Stimulated activated CD4-positive, alpha-beta T cell treated with anti-CD3 and anti-CD28 coated beads, Interleukin-1b, Interleukin-23, amount 100 ng/mL, for 24 hours (primary cell): ENCODE measurements at places on chromosomes 16 and 17.
A peak's percentile ranks its signal among the peaks of the same experiment; 100 is the strongest.

GRCh38 chr16:83714286-83714685 lies 93.5 kb upstream of the HSBP1 start:
- DNase-seq: no peak

DNA sequence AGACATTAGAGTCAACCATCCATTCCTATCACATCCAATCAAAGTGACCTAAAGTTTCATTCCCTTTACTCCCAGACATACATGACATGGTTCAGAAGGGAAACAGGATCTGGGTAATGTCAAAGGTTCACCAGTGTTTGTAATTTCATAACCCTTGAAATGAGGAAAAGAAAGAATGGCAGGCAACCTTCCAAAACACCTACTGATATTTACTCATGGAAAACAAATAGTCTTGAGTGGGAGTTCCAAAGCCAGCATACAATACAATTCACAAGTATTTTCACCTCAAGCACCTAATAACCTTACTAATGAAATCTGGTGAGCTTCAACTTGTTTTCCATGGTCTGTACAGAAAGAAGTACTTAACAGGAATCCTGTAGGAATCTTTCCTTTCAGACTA lies 72.5 kb upstream of the AXIN2 start:
- no peak for DNase-seq

DNA sequence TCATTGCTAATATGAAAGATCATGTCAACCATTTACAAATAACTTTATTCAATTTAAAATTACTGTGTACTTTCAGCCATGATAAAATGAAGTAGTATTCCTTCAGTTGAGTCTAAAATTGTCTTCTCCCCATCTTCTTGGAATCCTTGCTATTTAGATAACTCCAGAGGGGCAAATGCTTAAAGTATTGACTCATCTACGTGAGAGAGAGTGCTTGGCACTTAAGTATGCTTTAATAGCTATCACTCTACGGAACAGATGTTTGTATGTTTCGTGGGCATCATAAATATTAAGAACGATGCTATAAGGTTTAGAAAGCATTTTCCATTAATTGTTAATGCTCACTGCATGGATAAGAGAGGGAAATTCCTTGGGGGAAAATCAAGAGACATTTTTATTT lies 69.3 kb upstream of the MED13 start:
- no peak for DNase-seq

GRCh38 chr16:70407811-70408274 lies 31.1 kb downstream of the ST3GAL2 start:
- no peak for DNase-seq

GRCh38 chr16:19713697-19714096 lies 4.3 kb downstream of the KNOP1 start:
- DNase-seq: no peak

GRCh38 chr16:85357924-85358505 lies 245.7 kb upstream of the CIBAR2 start:
- DNase-seq: no peak

- no peak for DNase-seq
Observed at GRCh38 chr16:87593710-87594258, 8.5 kb upstream of the JPH3 start.

DNA sequence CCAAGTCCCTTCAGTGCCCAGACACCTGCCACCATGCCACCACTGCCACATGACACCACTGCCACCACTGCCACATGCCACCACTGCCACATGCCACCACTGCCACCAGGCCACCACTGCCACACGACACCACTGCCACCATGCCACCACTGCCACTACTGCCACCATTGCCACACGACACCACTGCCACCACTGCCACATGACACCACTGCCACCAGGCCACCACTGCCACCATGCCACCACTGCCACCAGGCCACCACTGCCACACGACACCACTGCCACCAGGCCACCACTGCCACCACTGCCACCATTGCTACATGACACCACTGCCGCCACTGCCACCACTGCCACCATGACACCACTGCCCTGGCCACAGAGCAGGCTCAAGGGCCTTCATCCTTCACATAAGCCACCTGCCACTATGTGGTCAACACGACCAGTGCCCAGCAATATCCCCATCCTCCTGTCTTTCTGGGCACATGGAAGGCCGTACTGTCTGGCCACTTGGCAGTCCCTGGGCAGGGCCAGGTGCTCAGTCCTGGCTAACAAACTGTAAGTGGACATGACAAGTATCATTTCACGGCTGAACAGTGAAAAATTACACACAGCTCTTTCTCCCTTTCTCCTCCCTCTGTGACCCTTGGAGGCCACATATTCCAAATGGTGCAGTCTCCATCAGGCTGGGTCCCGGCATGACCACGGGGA lies 33.1 kb downstream of the ABR start:
- no peak for DNase-seq

DNA sequence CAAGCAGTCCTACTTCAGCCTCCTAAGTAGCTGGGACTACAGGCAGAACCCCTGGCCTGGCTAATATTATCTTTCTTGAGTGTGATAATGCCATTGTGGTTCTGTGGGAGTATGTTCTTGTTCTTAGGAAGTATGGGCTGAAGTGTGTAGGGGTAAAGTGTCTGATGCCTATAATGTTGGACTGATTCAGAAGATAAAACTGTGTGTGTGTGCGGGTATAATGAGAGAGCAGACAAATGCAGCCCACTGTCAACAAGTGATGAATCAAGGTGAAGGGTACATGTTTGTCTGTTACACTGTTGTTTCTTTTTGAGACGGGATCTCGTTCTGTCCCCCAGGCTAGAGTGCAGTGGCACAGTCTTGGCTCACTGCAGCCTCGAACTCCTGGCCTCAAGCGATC lies 127.5 kb downstream of the CLEC16A start:
- no peak for DNase-seq

DNA sequence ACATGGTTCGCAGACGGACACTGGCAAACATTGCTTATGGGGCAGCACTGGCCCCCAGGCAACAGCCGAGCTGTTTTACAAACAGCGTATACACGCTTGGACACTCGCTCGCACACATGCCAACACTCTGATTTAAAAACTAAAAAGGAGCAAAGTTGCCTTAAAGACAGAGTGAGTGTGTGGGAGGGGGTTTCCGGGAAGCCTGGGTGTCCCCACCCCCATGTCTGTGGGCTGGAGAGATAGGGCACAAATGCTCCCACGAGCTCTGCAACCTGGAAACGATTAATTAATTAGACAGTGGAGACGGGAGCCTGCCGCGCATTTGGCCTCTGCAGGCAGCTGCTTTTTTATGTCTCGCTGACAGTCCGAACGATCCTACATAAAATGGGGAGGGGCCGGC lies 107.9 kb upstream of the ZNF469 start:
- DNase-seq: no peak

- DNase-seq: no peak
Observed at GRCh38 chr17:81254955-81255717, 16.0 kb downstream of the NDUFAF8 start.

GRCh38 chr16:74577882-74578366 lies 29.0 kb downstream of the GLG1 start:
- no peak for DNase-seq

DNA sequence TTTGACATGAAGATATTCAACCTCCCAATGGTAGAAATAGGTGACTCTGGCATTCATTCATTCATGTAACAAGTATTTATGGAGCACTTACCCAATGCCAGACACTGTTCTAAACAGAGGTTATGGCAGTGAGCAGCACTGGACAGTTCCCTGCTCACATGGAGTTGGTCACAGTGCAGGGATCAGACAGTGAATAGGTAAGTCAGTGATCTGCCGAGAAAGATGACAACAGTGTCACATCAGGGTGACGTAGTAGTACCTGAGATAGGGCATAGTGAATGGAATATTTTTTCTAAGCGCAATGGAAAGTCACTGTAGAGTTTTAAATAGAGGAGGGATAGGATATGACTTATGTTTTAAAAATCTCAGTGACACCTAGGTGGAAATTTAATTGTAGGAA lies 791.4 kb upstream of the RBFOX1 start:
- DNase-seq: no peak

- no peak for DNase-seq
Observed at GRCh38 chr17:50749245-50749644, 18.1 kb downstream of the ANKRD40CL start.

- DNase-seq: no peak
Observed at GRCh38 chr17:61238455-61238933, 161.1 kb upstream of the TBX2 start.

GRCh38 chr17:64067657-64068056 lies 47.2 kb upstream of the ICAM2 start:
- no peak for DNase-seq

- DNase-seq: peak; percentile 1
Observed at GRCh38 chr16:25966172-25967097, 274.7 kb downstream of the HS3ST4 start.

- no peak for DNase-seq
Observed at GRCh38 chr16:49027420-49027819, 254.2 kb downstream of the CBLN1 start.

GRCh38 chr16:28013392-28013791 lies 50.1 kb downstream of the GSG1L start:
- DNase-seq: no peak

DNA sequence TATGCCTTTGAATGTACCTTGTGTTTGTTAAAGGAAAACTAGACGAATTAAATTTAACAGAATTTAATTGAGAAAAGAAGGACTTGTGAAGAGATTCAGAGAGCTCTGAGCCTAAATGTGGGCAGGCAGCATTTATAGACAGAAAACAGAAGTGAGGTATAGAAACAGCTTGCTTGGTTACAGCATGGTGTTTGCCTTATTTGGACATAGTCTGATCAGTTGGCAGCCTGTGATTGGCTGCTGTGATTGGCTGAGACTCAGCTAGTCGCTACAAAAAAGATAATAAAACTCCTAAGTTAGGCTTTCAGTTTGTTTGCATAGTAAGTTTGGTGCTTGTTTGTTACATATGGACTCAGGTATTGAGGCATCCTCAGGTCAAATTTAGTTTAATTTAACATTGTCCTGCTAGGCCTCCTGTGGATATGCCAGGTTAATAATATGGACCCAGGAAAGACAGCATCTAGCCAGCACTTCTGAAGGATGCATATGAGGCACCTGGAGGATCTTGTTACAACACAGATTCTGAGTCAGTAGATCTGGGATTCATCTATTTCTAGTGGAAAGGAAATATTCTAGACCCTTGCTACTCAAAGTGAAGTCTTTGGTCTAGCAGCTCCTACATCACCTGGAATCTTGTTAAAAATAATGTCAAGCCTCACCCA lies 43.4 kb downstream of the SLFN5 start:
- DNase-seq: no peak

GRCh38 chr16:6249863-6250262 lies 1082.8 kb upstream of the RBFOX1 start:
- DNase-seq: no peak

DNA sequence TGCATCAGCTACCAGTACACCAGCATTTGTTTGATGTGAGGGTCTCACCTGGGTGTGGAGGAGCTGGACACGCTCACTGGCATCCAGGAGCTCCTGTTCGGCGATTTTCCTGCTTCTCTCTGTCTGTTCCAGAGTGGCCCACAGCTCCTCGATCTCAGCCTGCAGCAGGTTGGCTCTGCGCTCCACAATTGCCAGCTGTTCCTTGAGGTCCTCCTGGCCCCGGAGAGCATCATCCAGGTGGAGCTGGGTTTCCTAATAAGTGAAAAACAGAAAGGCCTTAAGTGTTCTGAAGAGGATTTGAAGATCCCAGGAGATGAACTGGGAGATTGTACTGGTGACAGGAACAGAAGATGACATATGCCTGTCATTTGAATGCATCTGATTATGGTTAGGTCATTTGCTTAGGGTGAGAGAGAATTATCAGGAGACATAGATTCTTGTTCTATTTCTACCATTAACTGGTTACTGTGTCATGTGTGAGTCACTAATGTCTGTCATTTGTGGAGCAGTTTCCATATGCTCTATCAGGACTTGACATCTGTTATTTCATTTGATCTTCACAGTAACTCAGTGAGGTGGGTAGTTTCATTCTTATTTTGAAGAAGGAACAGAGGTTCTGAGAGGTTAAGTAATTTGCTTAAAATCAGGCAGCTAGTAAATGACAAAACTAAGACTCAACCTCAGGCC lies 21.5 kb upstream of the MYH13 start:
- DNase-seq: no peak

DNA sequence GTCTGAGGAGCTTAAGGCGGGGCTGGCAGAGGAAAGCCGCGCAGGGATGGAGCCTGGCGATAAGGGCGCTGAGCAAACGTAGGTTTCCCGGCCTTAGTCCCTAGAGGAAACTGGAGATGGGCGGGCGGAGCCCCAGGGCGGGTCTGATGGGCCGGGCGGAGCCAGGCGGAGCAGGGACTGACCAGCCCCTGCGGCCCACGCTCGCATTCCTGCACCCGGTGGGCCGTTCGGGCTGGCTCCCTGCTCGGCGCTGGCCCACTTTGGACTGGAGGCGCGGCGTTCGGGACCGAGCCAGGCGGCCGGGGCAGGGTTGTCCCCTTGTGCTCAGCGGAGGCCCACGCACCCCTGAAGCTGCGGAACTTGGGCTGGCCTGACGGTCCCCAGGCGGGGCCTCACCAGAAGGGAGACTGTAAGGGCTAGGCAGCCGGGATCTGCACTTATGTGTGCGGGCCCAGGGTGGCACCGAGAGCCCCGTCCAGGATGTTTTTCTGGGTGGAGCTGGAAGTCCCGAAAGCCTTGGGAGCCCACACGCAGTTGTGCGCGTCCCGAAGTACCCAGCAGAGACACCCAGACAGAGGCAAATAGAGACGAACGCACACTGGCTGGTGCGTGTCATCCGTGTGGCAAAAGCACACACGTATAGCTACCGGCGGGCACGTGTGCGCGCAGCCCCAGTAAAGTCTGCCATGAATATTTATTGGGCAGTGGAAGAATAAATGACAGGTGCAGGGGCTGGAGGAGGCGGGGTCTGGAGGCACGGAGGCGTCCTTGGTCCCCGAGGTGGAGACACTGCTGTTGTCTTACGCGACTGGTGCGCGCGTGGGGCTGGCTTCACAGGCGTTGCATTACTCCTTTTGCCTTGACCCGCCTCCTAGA lies 1.4 kb downstream of the PYDC1 start:
- no peak for DNase-seq

DNA sequence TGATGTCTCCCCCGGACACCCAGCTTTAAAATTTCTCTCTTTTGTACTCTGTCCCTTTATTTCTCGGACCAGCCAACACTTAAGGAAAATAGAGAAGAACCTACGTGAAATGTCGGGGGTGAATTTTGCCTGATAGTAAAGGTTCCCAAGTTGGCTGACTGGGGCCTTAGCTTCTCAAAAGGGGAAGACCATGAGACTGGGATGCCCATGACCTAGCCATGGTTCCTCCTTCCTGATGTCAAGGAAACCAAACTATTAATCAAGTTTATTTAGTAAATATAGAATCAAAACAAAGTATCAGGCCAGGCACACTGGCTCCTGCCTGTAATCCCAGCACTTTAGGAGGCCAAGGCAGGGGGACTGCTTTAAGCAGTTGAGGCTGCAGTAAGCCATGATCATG lies 2.4 kb upstream of the EIF1 start:
- DNase-seq: no peak

- DNase-seq: no peak
Observed at GRCh38 chr17:18977646-18978045, 25.7 kb downstream of the SLC5A10 start.

- no peak for DNase-seq
Observed at GRCh38 chr17:64632194-64632593, 29.9 kb downstream of the SMURF2 start.

GRCh38 chr17:1153795-1154546 lies 25.8 kb downstream of the ABR start:
- DNase-seq: no peak
